ENCODE measurements at places on chromosomes 4 and X. TPM values are rescaled to one million over a fixed set of nuclear protein-coding genes. Genes with fewer than 3 reads are reported as not detected.

The BMP2K gene
- total RNA-seq = 39.4 TPM

The GAGE12E gene
- total RNA-seq = not detected

The PRSS12 gene
- 5.0 TPM for total RNA-seq

The FRG2 gene
- total RNA-seq = not detected

GRCh38 chrX:136630881-136631280 is 17.1 kb upstream of the CD40LG start:
- DNase-seq = no peak

- DNase-seq = no peak
Observed at GRCh38 chr4:10951306-10951705, 266.7 kb upstream of the CLNK start.

DNA sequence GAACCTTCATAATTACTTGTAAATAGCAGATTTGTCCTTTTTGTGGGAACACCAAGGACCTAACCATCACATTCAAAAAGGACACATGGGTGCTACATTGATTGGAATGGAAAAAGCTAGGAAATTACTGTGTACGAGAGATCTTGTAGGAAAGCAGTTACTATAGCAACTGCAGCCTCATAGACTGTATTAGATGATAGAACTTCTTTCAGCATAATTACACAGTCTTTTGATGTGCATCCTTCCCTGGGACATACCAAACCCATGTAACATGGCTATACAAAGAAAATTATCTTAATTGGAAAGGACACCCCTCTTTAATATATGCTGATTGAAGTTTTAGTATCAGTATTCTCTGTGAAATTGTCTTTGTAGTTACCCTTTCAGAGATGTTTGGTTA is 130.7 kb upstream of the CTSO start:
- DNase-seq = no peak

GRCh38 chrX:43679778-43680177 is 23.7 kb downstream of the MAOA start:
- DNase-seq = no peak

- DNase-seq = no peak
Observed at GRCh38 chrX:15505101-15505500, 4.5 kb downstream of the BMX start.

DNA sequence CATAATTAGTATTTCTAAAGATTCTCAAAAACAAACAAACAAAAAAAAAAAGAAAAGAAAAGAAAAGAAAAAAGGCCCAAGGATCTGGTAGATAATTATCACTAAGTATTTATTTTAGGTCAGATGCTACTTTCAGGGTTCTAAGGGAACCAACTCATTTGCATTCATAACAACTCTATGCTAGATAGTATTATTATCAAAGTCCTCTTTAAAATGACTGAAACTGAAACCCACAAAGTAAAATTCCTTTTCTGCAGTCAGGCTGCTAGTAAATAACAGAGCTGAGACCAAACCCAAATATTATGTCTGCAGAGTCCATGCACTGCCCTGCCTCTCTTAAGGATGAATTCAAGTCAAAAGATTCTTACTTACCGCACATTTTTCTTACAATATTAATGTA is 38.3 kb upstream of the MAPK10 start:
- DNase-seq = no peak

DNA sequence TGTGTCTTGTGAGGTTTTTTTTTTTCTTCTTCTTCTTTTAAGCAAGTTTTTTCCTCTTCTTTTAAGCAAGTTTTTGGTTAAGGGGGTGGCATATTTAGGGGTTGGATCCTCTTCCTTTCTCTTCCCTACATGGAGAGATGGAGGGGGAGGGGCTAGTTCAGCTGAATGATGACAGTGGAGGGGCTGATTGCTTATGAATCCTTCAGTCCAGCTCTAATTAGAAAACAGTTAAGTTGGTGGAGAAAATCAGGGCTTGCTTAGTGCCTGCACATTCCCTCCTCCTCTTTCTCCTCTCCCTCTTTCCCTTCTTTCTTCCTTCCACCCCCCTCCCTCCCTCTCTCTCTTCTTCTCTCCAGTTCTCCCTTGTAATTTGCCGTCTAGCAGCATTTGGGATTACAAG is 4.4 kb upstream of the HAND2 start:
- no peak for DNase-seq

DNA sequence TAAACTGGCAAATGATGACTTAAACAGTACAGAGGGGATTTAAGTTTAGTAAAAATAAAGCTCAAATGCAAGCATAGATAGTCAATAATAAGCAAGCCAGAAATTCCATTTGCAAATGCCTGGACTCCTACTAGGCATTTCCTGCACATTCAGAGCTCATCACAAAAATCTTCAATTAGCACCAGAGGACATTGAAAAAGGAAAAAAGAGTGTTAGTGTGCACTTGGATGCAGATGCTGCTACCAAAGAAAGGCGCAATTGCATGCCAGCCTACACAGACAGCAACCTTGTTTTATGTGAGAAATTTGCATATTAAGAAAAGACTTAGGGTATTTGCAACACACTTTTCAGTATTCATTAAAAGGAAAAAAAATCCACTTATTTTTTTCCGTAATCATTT is 282.1 kb downstream of the GRIA2 start:
- DNase-seq = no peak
